ENCODE measurements at places on chromosomes 2 and 18.

DNA sequence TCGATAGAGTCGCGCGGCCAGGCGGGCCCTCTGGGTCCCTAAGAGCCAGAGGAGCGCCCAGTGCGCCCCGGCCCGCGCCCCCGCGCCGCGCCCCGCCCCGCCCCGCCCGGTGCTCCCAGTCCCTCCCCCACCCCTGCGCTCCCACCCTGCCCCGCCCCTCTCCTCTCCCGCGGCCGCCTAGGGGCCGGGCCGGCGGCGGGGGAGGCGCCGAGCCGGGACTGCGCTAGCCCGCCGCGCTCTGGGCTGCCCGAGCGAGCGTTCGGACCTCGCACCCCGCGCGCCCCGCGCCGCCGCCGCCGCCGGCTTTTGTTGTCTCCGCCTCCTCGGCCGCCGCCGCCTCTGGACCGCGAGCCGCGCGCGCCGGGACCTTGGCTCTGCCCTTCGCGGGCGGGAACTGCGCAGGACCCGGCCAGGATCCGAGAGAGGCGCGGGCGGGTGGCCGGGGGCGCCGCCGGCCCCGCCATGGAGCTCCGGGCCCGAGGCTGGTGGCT is at the start of gene GPC1:
Gene GPC1 (plus strand): TSS at position 207 of the 491 bp plus-strand sequence. CDS start 256 bp downstream, at position 463.
- peak; percentile 30 for DNase-seq

- no peak for DNase-seq
These were observed 86.0 kb upstream of the MAPK4 start for GRCh38 chr18:50473881-50474280.

DNA sequence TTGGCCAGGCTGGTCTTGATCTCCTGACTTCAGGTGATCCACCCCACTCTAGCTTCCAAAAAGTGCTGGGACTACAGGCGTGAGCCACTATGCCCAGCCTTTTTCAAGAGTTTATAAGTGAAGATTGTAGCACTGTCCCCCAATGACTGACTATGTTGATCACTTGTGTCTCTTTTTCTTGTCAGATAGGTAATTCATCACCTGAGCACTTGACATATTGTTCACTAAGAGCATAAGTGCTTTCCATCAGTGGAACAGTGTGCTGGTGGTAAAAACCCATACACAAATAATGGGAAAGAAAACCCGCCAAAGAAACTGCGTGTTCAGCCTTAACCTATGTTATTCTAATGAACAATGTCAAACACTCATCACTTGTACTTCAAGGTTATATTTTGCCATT is 414.4 kb upstream of the CDH7 start:
- no peak for DNase-seq

DNA sequence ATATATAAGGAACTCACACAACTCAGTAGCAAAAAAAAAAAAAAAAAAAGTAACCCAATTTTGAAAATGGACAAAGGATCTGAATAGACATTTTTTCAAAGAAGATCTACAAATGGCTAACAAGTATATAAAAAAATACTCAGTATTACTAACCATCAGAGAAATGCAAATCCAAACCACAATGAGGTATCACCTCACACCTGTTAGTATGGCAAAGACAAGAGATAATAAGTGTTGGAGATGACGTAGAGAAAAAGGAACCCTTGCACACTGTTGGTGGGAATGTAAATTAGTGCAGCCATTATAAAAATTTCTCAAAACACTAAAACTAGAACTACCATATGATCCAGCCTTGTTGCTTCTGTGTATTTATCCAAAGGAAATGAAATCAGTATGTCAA is 5.8 kb upstream of the CNDP1 start:
- no peak for DNase-seq

DNA sequence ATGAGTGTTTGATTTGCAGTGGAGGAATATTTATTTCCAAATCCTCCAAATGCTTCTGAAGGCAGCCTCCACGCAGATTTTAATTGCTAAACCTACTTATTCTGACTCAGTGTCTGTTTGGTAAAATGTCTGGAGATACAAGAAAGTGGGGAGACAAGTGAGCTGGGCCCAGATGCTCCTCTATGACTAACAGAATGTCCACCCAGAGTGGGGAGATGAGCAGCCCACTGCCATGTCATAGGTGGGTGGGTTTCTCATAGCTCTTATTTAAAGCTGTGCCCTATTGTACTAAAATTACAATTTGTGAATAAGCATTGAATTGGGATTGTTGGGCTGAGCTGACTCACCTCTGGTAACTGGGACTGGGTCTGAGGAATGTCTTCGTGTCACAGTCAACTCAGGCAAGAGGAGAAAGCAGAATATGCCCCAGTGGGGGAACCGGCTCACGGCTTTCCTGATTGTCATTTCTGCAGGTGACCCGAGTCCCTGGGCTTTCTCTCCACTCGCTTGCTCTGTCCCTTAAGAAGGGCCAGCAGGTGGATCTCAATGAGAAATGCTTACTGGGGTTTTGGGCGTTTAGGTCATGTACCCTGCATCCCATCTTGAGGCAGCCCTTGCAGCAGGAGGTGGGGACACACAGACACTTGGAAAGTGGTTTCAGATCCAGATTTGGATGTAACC is 116.3 kb upstream of the SPRED2 start:
- no peak for DNase-seq

DNA sequence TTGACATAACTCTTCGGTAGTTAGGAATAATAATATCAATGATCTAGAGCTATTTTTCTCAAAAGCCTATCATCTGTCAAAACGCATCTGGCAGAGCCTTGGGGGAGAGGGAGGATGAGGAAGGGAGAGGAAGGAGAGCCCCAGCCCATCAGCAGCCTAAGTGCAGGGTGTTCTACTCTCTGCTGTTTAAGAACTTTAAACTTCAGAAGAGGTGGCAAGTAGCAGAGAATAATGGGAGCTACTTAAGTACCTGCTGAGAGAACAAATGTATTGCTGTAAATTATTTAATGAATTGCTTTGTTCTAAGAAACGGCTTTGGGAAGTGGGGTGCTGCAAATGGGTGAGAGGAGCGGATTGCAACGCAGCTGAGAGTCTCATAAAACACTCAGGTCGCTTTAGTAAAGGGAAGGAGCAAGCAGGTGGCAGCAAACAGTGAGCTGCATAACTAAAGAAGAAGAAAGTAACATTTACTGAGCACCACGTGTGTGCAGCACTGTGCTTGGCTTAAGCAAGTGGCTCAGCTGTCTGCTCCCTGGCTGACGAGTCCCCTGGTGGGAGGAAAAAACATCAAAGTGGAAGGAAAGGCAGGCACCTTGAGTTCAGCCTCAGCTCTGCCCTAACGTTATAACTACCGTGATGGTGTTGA is 26.3 kb upstream of the SH3RF3 start:
- DNase-seq: no peak

DNA sequence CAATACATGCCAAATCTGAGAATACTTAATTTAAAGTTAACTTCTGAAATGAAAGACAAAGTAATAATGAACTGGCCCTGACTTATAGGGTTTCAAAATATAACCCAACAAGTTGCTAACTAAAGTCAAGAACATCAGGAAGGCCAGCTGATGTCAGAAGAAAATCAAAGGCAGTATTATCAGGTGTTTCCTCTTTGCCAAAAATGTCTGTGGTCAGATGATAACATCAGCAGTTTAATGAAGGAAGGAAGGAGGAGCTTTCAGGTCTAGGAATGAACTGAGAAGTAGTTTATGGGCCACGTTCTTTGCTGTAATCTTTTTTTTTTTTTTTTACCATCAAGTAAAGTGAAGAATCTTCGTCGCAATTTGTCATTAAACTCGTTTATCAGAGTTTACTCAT is 40.9 kb downstream of the CDH2 start:
- DNase-seq: no peak

- DNase-seq: no peak
These were observed 128.6 kb upstream of the WDR75 start for GRCh38 chr2:189312643-189313042.

DNA sequence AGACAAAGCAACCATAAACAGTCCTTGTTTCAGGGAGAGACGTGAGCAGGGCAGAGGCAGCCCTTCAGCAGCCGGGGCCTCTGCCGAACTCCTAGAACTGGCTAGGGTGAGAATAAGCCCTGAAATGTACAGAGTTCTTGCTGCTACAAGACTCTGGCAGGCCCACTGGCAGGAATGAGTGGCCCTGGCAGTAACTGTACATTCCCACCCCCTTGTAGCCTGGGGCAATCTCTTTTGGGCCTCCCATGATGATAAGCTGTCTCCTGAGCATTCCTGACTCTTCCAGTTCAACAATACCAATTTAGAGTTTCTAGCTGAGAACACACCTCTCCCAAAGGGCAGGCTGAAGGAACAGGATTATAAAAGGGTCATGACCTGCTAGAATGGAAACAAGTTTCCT is 54.3 kb downstream of the HAUS1 start:
- no peak for DNase-seq

DNA sequence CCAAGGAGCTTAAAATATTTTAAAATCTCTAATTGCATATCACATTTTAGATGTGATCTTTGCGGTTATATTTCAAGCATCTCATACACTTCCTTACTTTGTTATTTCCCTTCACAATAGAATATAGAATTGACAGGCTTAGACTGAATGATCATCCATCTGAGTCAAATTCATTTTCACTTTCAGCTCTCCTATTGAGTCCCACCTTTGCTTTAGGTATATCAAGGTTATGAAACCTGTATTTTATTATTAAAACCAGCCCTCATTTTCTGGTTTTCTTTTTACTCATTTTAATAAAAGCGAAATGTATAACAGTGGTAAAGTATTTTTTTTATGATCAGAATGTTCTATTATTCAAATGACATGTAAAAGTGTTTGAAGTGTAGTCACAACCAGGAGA is 162.9 kb upstream of the KYNU start:
- no peak for DNase-seq

GRCh38 chr18:66013969-66014368 is 263.2 kb downstream of the CDH7 start:
- no peak for DNase-seq

Measured in kidney capillary endothelial cell (primary cell).